ENCODE measurements at places on chromosomes 4 and X.

GRCh38 chr4:182277377-182277776 lies 34.2 kb downstream of the TENM3 start:
- no peak for DNase-seq

GRCh38 chr4:67638136-67638535 lies 62.8 kb downstream of the UBA6 start:
- no peak for DNase-seq

DNA sequence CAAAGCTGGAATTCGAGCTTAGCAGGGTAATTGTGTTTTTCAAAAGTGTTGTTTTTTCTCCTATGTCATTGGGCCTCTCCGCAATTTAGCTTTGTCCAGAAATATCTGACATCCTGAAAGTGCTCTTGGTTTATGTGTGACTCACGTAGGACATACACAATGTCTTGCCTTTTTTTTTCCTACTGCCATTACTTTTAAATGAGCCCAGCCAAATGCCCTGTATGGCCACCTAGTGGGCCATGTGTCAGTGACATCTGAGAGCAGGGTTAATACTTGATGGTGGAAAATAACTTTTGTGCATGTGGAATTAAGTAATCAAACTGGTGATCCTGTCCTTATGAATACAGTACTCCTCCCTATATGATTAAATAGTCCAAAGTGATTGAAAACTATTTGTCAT lies 1411.1 kb upstream of the TENM3 start:
- DNase-seq = no peak

DNA sequence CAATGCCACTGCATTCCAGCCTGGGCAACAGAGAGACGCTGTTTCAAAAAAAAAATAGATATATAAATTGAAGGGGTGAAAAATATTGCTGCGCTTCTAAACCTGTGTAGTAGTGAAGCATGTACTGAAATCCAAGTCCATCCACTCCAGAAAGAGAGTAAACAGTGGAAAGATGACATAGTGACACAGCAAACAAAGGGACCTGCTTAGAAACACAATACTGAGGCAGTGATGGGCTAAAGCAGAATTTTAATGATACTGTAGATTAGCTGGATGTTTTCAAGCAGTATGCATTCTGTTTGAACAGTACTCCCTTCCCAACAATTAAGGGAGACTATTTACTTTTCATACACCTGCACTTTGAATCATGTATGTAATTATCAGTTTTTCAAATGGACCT lies 42.5 kb downstream of the TFDP3 start:
- no peak for DNase-seq

DNA sequence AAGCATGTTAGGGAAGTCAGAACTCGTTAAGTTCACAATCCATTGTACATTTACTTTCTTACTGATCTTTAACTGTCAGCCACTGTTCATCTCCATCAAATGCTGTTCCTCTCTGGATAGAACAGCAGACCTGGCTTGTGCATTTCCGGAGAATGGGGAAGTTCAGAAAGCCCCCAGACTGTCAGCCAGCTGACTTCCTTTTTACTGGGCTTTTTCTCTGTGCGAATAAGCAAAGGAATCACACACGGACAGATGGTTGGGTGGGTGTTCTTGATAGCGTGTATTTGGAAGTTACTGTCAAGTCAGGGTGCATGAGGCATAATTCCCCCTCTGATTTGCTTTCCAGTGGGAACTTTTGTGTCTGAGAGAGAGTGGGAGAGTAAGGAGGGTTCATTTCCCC lies 56.8 kb downstream of the TSPAN7 start:
- no peak for DNase-seq

DNA sequence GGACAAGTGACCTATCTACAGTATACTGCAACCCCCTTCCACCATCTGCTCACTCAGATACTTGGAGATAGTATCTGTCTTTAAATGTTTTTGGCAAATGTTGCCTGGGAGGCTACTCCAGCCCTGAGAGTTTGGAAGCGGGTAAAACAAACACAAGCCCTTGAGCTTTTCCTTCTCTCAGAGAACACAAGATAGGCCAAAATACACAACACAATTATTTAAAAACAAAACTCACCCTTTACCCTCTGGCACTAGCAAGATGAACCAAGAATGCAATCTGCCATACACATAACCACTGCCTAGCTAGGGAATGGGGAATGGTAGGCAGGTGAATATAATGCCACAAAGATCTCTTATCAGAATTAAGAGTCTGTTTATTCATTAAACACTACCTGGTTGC lies 324.7 kb upstream of the FAM47C start:
- DNase-seq = no peak

DNA sequence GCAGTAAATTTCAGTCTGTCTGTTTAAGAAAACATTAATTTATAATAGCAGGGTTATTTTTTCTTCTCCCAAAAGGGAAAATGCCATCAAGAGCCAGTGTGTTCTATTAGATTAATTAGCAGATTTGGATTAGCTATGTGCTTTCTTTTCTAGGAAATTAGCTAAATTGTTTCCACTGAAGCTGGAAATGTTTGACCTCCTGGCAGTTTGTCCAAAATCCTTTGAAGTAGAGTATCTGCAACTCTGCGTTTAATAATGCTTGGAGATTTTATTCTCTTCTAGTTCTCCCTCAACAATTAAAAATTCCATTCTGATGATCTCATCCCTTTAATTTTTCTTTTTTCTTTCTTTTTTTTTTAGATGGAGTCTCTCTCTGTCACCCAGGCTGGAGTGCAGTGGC lies 27.1 kb upstream of the HOPX start:
- no peak for DNase-seq

- DNase-seq = no peak
These were observed 142.8 kb downstream of the NDST3 start for GRCh38 chr4:118177126-118177525.

- no peak for DNase-seq
These were observed 644.6 kb downstream of the IL1RAPL1 start for GRCh38 chrX:29231800-29232199.

DNA sequence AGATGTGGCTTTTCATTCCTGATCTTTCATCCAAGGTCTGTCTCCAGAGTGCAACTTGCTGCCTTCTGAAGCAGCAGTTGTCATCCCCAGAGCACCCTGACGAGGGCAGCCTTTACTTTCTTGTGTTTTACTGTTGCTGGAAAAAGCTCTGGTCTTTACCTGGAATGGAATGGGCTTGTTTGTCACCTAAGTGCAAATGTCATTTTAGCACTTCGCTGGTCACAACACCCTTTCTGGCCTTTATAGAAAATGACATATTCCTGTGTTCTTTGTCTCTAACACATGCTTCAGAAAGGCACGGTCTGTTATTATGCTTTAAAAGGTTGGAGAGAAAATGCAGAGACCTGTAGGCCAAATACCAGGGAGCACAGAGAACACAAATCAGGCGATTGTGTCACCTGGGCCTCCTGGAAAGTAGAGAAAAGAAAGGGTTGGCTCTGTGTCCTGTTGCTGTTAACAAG lies 332.7 kb upstream of the IGFBP7 start:
- no peak for DNase-seq

DNA sequence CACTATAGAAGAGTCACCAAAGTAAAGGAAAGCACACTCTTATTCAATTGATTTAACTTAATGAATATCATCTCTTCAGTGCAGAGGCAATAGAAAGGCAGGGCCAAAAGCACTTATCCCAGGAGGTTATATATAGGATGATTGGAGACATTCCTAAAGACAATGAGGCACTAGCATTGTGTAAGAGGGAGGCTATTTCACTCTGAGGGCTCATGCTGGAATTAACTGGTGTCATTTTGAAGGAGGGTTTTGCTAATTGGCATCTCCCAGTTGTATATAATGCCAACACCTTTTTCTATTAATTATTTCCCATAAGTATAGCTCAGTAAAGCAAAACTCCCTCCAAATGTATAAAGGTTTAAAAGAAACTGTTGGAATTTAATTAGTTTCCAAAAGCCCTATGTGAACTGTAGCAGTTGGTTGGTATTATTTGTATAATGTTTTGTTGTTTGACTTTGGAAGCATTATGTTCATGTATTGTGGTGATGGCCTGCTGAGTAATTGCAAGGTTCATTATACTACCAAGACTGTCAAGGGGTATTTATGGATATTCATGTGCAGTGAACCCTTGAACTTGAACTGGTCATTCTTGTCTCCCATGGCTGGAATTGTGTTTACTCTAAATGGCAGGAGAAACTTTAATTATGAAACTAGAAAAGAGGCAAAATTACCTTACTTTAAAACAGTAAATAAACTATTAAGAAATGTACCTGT lies 270.3 kb downstream of the BMPR1B start:
- no peak for DNase-seq

DNA sequence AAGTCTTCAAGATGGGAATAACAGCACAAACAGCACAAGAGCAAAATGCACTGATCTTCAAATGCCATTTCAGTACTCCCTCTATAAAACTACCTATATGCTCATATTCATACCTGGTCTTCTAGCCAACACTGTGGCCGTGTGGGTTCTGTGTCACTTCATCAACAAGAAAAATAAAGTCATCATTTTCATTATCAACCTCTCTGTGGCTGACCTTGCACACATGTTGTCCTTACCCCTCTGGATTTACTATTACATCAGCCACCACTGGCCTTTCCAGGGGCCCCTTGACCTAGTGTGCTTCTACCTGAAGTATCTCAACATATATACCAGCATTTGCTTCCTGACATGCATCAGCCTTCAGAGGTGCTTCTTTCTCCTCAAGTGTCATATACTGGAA lies 59.6 kb upstream of the GPR174 start:
- DNase-seq = no peak

- no peak for DNase-seq
These were observed 19.4 kb upstream of the RAB40A start for GRCh38 chrX:103538728-103539127.

GRCh38 chr4:63786171-63786570 lies 623.1 kb downstream of the TECRL start:
- DNase-seq = no peak

GRCh38 chr4:34644579-34645115 lies 1599.7 kb downstream of the ARAP2 start:
- no peak for DNase-seq

DNA sequence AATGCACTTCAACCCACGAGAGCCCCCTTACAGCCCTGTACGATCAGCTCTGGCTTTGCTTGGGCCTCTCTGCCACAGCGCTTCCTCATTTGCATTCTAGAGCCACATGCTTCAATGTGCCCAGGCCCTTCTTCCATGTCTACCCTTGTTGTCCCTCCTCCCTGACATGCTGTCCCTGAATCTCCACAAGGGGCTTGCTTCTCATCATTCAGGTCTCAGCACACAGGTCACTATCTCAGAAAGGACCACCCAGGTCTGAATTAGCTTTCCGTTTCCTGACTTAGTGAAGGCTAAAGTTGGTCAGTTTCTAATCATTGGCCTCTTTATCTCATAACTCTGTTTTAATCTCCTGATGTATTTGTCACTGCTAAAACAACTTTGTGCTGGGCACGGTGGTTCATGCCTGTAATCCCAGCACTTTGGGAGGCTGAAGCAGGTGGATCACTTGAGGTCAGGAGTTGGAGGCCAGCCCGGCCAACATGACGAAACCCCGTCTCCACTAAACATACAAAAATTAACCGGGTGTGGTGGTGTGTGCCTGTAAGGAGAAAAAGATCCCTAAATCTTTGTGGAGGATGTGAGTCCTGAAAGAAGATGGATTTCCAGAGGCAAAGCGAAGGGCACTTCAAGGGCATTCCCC lies 17.9 kb upstream of the SLC34A2 start:
- no peak for DNase-seq

DNA sequence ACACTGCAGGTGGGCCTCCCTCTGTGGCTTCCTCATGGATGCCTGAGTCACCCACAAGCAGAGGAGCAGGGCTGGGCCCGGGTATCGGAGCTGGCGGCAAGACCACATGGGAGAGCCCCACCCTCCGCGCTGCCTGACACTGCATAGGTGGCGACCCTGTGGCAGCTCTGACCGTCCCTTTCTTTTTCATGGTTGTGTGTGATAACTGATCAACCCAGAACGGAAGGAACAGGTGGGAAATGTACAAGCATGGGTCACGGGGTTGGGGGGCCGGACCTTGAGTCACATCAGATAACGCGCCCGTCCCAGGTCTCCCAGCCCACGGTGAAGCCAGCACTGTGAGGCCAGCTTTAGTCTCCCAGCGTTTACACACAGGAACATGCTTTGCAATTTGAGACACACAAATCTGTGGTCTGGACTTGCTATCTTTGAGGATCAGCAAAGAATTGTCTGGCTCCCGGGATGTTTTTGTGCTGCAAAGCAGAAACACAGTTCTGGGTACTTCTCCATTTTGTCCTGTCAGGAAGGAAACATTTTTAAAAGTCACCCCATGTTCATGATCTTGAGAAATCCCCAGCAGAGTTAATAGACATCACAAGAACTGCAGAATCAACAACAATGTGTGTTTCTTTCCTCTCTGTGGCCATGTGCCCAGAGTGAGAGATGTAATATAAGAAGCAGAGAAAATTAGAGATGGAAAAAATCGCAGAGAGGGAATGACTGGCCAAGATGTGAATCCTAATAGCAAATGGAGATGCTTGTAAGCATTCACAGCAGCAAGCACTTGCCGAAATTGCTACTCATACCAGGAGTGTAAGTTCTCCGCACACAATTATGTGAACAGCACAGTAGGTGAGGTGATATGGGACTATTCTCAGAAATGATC lies 70.1 kb upstream of the CBR4 start:
- DNase-seq = no peak

DNA sequence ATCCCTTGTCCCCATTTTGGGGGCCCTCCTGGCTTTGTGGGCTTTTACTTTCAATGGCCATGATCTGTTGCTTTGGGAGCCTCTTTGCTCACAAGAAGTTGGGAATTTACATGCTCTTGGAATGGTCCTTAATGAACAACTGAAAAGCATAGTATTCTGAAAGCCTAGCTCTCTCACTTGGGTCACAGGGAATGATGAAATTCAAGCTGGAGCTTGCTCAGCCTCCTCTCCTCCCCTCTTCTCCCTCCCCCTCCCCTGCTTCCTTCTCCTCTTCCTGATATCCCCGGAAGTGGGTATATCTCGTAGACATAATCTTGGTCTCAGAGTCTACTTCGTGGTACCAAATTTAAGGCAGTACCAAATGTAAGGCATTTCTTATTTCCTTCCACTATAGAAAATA lies 400.6 kb upstream of the NR3C2 start:
- no peak for DNase-seq

DNA sequence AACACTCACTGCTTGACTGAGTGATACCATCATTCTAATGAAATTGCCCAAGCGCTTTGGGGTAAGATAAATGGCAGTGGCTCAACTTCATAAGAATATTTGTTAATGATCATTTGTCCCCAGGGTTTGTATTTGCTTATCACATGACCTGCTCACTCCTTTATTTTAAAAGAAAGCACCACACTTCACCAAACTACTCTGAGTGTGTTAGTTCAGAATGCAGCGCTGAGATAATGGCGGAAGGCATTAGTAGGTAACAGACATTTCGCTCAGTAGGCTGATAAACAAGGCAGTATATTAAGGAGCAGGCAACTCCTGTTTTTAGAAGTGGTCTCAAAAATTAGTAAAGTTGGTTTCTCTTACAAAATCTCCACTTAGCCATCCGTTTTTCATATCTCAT lies 1.6 kb downstream of the SNX25 start:
- DNase-seq = no peak

DNA sequence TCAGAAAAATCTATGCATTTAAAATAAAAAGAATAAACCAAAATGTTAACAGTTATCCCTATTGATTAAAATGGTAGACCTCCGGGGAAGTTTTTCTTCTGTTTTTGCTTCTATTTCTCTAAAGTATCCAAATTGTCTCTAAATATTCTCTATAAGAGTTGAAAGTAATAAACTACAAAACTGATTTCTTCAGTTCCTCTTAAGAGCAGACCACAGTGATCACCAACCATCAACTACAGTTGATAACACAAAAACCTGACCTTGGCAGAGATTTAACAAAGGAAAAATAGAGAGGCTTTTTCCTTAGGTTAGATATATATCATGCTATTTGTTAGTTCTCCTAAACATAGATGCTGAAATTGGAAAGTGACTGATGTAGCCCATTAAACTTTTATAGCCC lies 27.3 kb downstream of the DDX60 start:
- DNase-seq = no peak

GRCh38 chrX:41837270-41837944 lies 85.9 kb downstream of the CASK start:
- no peak for DNase-seq

All from CD4-positive, alpha-beta T cell treated with Interleukin-21 for 1 hour (primary cell).